ENCODE measurements at places on chromosomes 1 and 21. TPM values are rescaled to one million over a fixed set of nuclear protein-coding genes. Genes with fewer than 3 reads are reported as not detected.

The RHEX gene
- total RNA-seq = not detected

The RGS16 gene
- not detected for total RNA-seq

The FLG2 gene
- not detected for total RNA-seq

The CCDC190 gene
- total RNA-seq = not detected

The FABP3 gene
- total RNA-seq = 0.25 TPM

The LRRC8B gene
- total RNA-seq = 15.6 TPM

The HLX gene
- total RNA-seq = not detected

The UTS2 gene
- total RNA-seq = not detected
